Anterior cingulate cortex (tissue), 58 donors: ENCODE measurements at places on chromosomes 11 and 22.
A peak's percentile ranks its signal among the peaks of the same experiment; 100 is the strongest.

DNA sequence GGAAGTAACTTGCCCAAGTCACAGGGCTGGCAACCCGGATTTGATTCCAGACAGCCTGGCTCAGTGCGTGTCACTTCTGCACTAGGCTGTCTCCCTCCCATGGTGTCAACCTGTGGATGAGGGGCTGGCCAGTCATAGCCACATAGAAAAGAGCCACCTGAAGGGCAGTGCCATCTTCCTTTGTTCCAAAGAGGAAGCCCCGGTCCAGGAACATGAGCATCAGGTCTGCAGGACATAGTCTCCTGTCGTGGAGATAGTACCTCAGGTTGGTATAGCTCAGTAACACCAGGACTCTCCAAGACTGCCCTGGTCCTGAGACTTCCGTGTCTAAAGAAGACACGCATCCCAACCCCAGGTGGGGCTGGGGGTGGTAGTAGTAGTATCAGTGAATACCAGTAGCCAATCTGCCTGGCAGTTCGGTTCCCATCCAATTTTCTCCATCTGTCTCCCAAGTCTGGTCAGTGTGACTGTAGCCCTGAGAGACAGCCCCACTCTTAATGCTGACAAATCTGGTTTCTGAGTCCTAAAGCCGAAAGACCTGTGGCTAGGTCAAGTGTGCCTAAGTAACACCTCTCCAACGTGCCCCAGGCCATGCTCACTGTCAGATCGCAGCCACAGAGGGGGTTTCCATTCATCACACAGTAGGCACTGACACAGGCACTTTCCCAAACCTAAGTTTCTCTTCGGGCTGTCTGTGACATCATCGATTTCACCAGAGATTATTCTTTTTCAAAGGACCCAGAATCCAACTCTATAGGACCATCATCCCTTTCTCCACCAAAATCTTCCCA is 33.1 kb downstream of the C11orf58 start:
- no peak for DNase-seq

DNA sequence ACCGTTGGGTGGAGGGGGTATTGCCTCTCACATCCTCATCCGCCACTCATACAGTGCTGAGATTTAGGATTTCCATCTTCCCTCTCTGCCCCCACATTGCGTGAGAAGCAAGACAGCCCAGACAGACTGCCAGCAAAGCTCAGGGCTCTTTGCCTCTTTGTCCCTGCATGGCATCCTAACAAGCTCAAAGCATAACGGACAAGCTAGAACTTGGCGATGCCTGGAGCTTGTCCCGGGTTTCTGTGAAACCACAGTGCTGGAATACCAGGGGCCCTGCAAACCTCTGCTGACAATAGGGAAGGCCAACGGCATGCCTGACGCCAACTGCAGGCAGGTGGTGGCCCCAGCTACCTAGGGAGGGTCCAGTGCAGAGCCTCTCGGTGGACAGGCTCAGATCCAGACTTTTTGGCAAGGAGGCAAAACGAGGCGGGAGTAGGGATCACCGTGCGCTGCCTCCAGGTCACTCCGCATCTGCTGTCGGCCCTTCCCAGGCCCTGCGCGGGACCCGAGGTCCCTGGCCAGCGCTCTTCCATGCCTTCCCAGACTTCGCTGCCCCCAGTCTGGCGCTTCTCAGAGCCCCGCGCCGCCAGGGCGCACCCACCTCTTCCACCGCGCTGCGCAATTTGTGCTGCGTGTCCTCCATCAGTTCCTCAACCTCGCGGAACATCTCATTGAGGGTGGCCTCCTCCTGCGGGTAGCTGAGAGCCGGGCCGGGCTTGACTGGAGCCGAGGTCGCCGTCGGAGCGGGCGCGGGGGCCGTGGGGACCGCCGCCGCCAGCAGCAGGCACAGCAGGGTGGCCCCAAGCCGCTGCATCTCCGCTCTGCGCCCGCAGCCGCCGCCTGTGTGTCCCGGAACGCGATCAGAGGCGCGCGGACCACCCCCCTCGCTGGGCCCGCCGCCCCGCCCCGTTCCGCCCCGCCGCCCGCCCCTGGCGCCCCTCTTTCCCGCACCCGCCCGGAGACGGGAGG is at the start of gene DKK3:
Gene DKK3 (minus strand): TSS at position 858 of the 969 bp plus-strand sequence. CDS start 44 bp downstream, at position 814.
- DNase-seq, result peak; percentile 51

DNA sequence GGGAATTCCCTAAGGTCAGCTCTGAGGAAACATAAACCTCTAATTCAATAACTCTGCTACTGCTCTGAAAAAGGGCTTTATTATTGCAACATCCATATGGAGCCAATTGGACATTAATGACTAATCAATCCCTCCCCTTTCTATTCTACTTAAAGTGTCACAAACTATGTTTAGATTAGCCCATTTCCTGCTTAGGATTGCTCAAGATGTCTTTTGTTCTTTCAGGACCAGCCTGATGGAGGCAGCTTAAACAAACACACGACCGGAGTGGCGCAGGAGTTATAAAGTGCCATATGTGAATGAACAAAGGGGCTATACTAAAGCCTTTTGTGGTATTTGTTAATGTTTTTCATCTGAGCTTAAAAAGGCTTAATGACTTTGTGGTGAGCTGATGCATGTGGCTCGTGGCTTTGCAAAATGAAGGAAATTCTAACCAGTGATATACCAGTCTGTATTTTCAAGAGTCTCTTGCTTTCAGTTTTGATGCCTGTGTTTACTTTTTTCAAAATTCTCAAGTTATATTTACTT is 354.4 kb downstream of the SOX6 start:
- no peak for DNase-seq

GRCh38 chr11:75105462-75105925 is 8.8 kb upstream of the OR2AT4 start:
- DNase-seq, result no peak

DNA sequence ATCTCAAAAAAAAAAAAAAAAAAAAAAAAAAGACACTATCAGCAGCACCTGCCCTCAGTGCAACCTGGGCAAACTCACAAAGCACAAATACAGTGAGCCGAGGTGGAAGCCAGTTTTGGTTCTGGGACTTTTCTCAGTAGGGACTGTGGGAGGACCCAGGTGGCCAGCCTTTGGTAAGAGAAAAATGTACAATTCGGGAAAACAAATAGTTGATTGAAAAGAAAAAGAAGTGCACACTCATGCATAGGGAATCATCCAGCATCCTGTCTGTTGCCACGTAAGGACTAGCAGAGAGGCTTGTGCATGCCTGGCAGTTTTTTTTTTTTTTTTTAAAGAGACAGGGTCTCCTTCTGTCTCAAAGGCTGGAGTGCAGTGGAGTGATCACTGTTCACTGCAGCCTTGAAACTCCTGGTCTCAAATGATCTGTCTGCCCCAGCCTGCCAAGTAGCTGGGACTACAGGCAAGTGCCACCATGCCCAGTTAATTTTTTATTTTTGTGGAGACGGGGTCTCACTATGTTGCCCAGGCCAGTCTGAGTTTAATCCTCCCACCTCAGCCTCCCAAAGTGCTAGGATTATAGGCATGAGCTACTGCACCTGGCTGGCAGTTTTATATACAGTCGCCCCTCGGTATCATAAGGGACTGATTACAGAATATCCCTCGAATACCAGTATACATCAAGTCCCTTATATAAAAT is 36.7 kb downstream of the TPST2 start:
- no peak for DNase-seq

DNA sequence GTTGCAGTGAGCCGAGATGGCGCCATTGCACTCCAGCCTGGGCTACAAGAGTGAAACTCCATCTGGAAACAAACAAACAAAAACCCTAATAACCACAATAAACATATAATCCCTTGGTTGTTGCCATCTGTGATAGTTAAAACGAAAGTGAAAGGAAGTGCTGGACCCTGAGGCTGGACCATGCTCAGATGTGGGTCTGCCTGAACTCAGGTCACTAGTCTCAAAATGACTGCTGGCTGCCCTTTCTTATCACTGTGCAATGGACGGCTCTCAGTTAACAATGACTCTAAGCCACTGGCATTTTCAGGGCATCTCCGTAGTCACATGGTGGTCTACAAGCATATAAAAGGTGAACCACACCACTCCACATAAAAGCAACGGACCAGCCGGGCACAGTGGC is 48.2 kb upstream of the FTH1 start:
- no peak for DNase-seq

- DNase-seq, result no peak
Observed at GRCh38 chr11:133047036-133047770, 485.1 kb downstream of the OPCML start.

GRCh38 chr11:22711071-22711770 is 44.8 kb downstream of the GAS2 start:
- no peak for DNase-seq

GRCh38 chr11:12573707-12574485 is 100.3 kb upstream of the TEAD1 start:
- no peak for DNase-seq

DNA sequence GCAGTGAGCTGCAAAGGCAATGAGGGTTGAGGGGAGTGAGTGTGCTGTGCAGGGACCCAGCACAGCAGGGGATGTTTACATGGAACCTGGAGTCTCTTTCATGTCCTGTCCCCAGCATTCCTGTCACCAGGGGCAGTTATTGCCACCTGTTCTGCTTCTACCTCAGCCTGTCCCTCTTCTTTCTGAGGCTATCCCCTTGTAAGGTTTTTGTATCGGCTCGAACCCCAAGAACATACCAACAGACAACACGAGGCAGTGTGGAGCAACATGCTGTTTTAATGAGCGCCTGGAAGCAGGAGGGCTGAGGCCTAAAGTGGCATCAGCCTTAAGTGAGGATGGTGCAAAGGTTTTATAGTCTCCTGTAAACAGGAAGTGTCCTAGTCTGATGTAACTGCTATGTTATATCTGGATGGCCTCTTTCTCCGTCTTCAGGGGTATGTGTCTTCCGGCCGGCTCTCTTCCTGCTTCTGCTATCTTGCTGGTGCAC is 3.9 kb downstream of the SCGB2A2 start:
- DNase-seq, result no peak

GRCh38 chr11:70440206-70440605 is 41.9 kb downstream of the CTTN start:
- no peak for DNase-seq

DNA sequence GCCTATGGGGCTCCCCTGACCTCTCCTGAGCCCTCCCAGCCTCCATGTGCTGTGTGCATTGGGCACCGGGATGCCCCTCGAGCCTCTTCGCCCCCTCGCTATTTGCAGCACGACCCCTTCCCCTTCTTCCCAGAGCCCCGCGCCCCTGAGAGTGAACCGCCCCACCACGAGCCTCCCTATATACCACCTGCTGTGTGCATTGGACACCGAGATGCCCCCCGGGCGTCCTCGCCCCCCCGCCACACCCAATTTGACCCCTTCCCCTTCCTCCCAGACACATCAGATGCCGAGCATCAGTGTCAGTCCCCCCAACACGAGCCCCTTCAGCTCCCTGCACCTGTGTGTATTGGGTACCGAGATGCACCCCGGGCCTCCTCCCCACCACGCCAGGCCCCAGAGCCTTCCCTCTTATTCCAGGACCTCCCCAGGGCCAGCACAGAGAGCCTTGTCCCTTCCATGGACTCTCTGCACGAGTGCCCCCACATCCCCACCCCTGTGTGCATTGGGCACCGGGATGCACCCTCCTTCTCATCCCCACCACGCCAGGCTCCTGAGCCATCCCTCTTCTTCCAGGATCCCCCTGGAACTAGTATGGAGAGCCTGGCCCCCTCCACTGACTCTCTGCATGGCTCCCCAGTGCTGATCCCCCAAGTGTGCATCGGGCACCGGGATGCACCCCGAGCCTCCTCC is 28.8 kb downstream of the TRIOBP start:
- no peak for DNase-seq

- DNase-seq, result no peak
Observed at GRCh38 chr11:1667906-1668305, 29.1 kb upstream of the KRTAP5-6 start.
